ENCODE measurements at places on chromosomes 2 and 18.
A peak's percentile ranks its signal among the peaks of the same experiment; 100 is the strongest.

GRCh38 chr2:106581755-106582147 lies 94.6 kb downstream of the CD8B2 start:
- peak; percentile 20 for DNase-seq

GRCh38 chr2:229178706-229179105 lies 92.4 kb downstream of the PID1 start:
- no peak for DNase-seq

DNA sequence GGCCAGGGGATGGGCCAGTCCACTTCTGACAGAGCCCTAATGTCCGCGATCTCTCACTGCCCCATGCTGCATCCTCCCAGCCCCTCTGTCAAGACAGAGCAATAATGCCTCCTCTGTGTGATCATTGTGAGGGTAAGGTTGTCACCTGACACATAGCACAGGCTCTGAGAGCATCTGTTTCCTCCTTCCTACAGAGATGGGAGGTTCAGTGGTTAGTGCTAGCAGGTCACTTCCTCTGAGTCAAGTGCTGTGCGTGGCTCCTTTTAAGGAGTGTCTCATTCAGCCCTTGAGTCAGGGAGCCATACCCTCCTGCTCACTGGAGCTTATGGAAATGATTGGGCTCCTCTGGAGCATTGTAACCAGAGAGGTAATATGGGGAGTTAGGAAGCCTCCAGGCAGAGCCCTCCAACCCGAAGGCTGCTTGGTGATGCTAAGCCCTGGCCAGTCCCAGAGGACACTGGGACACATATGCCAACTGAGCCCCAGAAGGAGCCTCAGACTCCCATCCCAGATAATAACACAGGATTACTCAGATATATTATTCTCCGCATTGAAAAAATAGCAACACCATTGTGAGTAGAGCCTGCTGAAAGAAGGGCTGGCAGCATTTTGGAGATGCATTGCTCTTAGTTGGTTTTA lies 189.0 kb downstream of the GALNT1 start:
- DNase-seq: peak; percentile 46

DNA sequence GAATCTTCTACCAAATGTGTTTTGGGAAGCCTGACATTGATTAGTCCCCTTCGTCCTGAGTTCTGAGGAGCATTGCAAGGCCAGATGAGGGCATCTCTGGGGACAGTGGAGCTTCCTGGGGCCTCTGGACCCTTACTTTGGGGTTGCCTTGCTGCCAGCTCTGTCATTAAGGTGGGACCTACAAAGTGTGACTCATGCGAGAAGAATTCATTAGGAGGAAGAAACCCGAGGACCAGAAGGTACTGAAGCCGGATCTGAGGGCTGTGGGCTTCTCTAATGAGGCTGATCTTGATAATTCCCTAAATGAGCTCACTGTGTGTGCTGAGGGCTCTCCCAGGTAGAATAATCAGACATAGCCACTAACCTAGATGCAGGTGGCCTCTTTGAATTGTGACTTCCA lies 695 bp upstream of the SCYGR2 start:
- DNase-seq: no peak

- DNase-seq: no peak
Observed at GRCh38 chr2:95020275-95021022, 5.1 kb upstream of the MAL start.

DNA sequence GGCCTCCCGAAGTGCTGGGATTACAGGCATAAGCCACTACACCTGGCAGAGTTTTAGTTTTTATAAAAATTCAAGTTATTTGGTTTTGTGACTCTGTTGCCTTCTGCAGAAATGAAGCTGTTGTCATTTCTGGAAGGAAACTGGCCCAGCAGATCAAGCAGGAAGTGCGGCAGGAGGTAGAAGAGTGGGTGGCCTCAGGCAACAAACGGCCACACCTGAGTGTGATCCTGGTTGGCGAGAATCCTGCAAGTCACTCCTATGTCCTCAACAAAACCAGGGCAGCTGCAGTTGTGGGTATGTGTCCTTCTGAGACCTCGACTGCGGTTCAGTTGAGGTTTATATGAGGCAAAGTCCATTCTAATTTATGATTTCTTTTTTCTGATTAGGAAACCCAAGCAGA lies 7.2 kb downstream of the MTHFD2 start:
- no peak for DNase-seq

DNA sequence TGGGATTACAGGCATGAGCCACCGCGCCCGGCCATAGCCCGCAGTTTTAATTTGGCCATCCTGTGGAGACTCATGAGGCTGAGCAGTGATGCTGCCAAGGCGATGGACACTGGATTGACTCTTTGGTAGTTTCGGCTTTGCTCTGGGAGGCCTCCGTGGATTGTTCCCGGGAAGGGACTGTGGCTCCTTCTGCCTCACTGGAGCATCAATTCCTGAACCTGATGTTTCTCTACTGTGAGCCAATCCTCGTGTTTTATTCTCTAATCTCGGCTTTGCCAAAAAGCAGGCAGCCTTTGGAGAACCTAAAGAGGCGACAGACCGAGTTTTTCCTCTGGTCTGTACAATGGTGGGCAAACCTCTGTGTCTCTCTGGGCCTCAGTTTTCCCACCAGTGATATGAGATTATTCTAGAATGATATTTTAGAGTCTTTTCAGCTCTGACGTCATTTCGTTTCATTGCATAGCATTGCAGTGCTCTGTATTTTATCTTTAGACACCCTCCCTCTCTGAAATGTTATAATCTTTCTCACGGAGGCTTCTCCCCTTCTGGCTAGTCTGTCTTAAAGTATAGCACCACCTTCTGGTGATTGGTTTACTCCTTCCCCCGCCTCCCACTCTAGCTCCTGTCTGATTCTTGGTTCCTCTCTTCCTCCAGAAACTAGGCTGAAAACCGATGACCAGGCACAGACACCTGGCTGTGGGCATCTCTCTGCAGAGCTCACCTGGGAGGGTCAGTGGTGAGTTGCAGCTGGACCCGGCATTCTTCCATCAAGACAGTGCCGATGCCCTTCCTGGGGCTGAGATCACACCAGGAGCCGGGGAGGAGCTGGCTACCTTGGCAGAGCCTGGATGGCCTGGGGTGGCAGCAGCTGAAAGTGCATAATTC lies 341.3 kb downstream of the MYCN start:
- DNase-seq: peak; percentile 55

GRCh38 chr18:11785444-11786055 lies 65.7 kb upstream of the CHMP1B start:
- peak; percentile 75 for DNase-seq

DNA sequence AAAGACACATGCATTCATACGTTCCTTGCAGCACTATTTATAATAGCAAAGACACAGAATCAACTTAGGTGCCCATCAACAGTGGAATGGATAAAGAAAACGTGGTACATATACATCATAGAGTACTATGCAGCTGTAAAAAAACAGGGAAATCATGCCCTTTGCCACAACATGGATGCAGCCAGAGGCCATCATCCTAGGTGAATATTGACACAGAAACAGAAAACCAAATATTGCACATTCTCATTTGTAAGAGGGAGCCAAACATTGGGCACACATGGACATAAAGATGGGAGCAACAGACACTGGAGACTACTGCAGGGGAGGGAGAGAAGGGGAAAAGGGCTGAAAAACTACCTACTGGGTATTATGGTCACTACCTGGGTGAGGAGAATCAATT lies 73.5 kb downstream of the SESTD1 start:
- DNase-seq: no peak

GRCh38 chr2:235981631-235982030 lies 186.6 kb downstream of the GBX2 start:
- no peak for DNase-seq

DNA sequence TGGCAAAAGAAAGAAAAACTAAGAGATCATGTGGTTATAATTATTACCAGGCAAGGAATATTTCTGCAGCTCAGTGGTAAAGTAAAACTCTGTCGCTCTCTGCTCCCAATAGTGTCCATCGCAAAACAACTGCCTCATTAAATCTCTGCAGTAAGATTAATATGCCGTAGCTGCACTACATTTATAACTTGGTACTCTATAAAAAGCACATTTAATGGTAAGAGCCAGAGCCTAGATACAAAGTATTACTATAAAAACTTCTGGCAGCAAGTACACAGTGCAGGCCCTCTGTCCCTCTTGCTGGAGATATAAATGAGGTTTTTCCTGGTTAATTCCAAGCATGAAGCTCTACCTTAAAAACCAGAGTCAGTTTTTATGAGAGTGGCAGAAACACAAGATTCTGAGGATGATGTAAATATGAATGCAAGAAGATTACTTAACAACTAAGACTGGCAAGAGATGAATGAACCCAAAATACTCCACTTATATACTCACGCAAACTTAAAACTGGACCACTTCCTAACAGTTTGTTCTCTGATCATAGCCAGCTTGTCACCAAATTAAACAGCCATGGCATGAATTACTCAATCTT lies 25.5 kb downstream of the ZNF521 start:
- DNase-seq: peak; percentile 7

GRCh38 chr2:216692636-216693413 lies 2.5 kb downstream of the IGFBP5 start:
- DNase-seq: peak; percentile 40

DNA sequence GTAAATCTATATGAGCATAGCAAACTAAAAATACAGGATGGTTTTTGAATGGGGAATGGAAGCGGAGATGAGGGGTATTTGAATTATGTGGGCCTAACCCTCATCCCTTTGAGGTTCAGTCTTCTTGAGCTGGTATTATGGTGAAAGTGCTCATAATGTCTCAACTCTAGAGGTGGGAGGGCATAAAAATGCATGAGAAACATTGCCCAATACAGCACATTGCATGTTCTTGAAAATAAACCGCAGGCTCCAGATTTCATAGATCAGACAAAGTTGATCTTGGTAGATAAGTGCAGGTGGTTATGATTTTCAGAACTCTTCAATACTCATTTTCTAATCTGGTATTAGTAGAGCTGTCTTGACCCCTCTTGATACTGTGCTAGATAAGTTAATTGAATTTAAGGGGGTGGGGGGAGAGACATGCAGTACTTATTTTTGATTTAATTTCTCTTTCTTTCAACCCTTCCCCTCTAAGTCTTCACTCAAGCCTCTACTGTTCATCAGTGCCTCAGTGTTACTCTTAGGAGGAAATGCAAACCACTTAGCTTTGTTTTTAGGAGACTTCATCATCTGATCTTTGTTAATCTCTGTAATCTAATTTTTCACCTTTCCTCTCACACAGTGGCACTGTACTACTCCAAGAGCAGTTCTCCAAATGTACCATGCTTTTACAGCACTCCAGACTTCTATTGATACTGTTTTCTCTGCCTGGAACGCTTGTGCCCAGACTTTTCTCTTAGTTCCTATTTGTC lies 22.2 kb downstream of the XRCC5 start:
- no peak for DNase-seq

GRCh38 chr2:147025646-147026585 lies 818.9 kb upstream of the ACVR2A start:
- DNase-seq: no peak

- no peak for DNase-seq
Observed at GRCh38 chr2:199818754-199819153, 32.2 kb downstream of the FTCDNL1 start.

DNA sequence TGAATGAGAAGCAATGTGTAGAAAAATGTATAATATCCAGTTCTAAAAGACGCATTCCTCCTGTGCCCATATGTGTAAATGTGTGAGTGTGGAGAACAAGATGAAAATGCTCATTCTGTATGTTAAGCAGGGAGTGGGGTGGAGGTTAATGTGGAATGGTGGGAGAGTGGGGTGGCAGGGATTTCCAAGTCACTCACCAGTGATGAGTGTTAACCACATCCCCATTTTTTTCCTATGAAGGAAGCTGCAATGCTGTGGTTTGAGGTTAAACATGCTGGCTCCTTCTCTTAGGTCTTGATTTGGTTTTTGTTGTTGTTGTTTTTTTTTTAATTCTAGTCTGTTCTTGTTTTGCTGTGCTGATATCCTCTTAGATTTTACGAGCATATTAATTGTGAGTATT lies 169.4 kb downstream of the NEDD4L start:
- peak; percentile 92 for DNase-seq

DNA sequence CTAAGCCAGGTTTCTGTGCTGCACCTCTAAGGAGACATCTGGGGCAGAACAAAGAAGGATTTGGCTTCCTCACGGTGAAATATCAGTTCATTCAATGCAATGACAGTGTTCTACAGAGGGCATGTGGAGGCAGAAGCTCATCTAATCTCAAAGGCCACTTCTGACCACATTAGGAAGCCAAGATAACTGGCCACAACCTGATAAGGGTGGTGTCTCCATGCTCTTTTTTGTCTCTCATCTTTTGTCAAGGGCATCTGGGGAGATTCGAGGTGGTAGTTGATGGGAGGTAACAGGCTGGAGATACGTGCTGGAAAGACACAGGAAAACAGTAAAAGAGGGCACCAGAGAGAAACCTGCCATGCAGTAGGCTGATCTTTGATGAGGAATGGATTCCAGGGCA lies 303.9 kb downstream of the LRATD1 start:
- DNase-seq: no peak

GRCh38 chr2:166675553-166675952 lies 181.5 kb upstream of the SCN7A start:
- DNase-seq: no peak

DNA sequence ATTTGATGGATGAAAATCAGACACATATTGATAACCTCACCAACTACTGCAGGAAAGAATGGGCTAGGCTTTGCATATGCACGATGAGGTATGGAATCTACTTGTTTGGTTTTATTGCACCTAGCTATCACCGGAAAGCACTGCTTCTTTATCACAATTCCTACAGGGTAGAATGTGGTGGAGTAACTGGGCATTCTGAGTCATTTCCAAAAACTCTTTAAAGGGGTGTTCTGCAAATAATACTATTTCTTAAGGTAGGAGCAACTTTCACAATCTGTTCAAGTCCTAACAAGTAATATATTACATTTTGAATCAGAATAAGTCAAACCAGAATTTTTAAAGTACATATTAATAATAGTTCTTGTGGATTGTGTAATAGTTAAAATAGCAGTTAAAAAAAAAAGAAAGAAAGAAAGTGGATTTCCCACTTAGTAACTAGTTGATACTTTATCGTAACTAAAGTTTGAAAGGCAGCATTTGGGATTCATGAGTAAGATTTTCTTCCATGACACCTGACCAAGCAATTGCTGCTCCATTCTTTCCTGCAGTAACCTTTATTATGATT lies 40.5 kb downstream of the INO80C start:
- no peak for DNase-seq

DNA sequence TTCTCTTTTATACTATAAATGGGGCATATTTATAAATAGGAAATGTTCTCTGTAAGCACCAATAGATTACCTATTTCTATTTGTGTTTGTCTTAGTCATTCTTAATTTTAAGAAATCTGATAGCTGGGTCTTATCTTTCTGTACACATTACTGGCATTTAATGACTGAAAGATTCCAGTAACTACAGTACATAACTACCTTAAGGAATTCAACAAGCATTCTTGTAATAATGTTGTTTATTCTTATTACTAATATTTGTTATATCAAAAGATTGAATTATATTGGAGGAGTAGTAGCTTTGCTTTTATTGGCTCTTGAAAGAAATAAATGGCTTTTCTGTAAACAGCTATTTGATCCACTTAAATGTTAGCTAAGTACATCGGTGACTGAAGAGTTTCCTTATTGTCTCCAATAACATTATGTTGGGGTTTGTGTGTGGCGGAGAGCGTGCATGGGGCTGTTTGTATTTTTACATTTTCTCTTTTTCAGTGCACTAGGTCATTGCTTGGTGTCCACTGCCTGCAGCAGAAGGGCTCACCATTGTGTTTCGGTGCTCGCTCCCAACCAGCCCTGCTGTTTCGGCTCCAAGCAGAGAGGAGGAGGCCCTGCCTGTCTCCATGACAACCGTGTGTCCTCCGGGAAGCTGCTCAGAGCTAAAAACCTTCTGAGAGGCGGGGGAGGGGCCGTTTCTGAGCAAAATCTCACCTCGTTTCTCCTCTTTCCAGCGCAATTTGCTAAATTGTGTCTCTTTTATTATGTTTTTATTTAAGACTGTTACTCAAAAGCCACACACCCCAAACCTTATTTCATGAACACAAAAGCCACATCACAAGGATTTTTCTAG lies 112.5 kb upstream of the SLC38A11 start:
- DNase-seq: no peak

GRCh38 chr18:73040247-73040646 lies 172.5 kb upstream of the NETO1 start:
- no peak for DNase-seq
